ENCODE measurements at places on chromosomes 7 and 10.

DNA sequence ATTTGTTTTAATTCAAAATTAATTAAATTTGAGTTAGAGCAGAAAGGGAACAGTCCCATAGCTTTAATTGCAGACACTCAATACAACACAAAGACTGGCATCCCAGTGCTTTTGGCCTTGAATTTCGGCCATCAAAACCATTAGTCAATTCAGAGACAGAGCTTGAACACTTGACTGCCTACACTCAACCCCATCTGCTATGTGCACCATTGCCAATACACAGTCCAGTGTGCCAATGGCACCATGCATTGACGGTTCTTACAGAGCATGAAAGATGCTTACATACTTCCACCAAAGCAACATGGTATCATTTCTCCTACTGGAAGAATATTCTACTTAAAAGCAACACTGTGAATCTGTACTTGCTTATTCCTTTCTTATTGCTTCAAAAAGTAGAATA is 43.6 kb upstream of the LRRTM3 start:
- DNase-seq: no peak

- no peak for DNase-seq
These were observed 30.5 kb downstream of the IPMK start for GRCh38 chr10:58237014-58237834.

DNA sequence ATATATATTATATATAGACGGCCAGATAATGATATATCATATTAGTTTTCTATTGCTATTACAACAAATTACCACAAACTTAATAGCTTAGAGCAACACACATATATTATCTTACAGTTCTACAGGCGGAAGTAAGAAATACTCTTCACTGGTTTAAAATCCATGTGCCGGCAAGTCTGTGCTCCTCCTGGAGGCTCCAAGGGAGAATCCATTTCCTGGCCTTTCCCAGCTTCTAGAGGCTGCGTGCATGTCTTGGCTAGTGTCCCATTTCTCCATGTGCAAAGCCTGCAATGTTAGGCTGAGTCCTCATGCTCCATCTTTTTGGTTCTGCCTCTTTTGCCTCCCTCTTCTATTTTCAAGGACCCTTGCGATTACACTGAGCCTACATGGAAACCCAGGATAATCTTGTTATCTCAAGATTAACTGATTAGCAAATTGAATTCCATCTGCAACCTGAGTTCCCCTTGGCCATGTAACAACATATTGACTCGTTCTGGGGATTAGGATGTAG is 23.9 kb upstream of the PNLIPRP3 start:
- DNase-seq: no peak

- no peak for DNase-seq
These were observed 10.4 kb downstream of the TACR2 start for GRCh38 chr10:69406302-69406811.

DNA sequence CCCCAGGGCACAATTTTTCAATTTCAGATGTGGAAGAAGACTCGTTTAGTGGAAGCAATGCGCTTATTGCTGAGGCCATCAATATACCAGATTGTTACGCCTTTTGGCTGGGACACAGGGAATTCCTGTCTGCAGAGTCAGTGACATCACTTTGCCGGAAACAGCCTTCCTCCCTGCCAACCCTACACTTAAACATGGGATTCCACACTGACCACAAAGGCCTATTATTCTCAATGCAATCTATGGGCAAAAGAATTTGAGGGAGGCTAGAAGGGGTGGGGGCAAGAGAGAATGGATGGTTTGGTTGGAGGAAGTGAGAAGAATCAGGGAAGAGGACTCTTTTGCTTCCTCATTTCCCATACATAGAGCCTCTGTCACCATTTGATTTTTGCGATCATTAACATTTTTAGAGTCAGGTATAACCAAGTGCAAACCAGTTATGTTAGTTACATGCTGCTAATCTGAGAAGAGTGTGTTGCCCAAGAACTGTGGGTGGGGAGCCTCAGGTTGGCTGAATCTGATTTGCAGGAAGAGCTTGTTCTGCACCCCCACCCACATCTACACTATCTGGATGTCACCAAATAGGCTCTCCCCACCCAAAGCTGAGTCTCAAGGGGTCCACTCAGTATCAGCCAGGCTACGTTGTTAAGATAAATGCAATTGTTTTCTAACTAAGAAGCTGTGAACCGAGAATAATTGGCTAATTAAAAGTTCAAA is 58.2 kb downstream of the ENTPD1 start:
- DNase-seq: no peak

DNA sequence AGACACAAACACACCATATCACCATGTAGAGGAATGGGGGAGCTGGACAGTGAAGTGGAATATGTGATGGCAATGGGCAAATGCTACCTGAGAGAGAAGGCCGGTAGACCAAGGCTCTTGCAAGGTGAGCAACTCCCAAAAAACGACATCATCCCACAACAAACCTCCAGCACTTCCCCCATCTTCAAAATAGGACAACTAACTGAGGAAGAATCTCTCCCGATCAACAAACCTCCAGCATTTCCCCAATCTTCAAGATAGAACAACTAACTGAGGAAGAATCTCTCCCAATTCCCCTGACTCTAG is 387.2 kb downstream of the PARD3 start:
- DNase-seq: no peak

GRCh38 chr7:2523941-2524807 is 4.6 kb downstream of the LFNG start:
- DNase-seq: peak; percentile 68

- DNase-seq: no peak
These were observed 952 bp upstream of the MAFK start for GRCh38 chr7:1529383-1530116.

- DNase-seq: peak; percentile 19
These were observed 50.5 kb upstream of the COBL start for GRCh38 chr7:51366930-51367613.

DNA sequence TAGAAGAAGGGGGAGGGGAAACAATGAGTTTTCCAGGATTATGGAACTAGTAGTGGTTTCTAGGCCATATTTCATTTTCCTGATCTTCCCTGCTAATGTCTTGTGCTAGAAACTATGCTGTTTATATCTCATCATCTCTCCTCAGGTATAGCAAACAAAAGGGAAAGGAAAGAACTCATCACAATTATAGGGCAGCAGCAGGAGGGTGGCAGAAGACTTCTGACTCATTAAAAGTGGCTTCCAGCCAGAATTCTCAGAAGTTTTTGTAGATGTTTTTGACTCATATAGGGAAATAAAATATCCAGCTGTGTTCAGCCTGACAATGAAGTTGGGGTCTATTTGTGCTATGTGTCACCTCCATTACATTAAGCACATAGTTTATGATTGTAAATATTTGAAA is 6.5 kb downstream of the AHR start:
- DNase-seq: no peak

DNA sequence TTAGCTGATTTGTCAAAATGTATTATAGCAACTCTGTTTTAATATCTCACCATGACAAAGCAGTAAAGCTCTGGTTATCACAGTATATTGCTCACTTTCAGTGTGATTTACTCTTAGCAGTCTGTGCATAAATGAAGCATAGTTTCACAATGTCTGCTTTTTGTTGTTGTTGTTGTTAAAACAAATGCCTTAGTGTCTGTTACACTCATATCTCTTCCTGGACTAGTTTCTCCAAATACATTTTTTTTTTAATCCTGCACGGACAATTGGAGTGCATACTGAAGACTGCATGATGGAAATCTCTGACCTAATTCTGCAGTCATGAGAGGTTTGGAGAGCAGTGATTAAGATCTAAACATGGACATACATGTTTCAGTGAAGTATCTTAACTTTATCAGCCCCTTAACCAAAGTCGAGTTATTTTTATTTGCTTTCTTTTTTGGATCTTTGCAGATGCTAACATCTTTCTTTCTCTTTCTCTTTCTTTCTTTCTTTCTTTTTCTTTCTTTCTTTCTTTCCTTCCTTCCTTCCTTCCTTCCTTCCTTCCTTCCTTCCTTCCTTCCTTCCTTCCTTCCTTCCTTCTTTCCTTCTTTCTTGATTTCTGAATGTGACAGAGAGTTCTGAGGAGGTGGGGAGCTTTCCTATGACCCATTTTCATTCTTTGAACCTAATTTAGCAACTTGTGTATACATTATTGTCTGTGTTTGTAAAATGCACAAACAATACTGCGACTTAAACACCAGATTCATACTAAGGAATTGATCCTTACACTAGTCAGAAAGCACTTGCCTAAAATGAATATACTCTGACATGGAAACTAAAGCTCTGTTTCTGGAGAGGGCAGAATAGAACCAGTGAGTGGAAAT is 161.5 kb upstream of the AGR3 start:
- DNase-seq: no peak

DNA sequence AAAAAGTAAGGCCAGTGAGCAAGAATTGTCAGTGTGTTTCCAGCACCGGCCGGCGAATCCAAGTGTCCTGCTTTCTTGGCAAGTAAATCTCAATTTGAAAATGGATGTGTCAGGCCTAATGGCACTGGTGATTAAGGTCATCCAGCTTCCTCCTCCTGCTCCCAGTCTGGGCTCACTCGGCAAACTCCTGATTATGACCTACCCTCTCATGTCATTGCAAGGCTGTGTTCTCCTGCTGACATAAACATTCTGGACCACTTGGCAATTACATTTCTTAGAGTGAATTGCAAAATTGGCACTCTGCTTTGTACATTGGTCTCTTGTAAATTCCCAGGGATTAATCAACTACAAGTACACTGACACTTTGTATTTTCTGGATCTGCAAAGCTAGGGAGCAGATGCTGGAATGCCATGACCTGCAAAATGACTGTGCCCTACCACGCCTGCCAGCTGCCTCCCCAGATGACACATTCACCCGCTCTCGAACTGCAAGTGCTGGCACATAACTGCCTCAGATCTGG is 473.8 kb downstream of the KIF20B start:
- no peak for DNase-seq

DNA sequence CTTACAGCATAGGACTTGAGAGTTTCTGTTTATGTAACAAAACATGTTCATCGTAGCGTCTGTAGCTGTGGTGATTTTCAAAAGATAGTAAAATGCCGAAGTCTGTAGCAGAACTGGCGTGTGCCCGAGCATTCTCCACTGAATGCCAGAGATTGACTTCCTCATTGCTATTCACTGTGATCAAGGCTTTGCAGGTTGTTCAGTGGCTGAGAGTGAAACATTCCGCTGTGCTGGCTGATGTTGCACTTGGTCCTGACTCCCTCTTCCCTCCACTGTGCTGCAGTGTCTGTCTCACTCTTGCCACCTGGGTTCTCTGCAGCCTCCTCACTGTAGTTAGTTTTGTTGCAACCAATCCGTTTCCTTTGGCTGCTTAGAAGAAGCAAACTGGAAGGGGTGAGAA is 37.6 kb downstream of the FHIP2A start:
- DNase-seq: no peak

- no peak for DNase-seq
These were observed 374.5 kb downstream of the PHTF2 start for GRCh38 chr7:78172933-78173591.

- DNase-seq: no peak
These were observed 288.3 kb upstream of the MKI67 start for GRCh38 chr10:128414568-128414967.

DNA sequence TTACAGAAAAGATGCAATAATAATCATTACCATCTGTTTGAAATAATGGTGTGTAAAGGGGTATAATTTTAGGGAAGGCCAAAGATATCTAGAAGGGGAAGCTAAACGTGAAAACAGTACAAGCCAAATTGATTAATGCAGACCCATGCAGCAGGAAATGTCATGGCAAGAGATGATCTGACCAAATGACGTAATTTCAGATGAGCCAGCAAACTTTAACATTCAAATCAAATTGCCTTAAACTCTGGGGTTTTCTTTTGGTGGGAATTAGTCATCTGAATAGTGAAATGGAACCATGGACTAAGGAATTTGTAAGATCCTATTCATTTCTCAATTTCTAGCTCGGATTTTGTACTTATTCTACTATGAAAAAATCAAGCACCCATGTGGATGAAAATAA is 21.4 kb upstream of the SCIN start:
- no peak for DNase-seq

DNA sequence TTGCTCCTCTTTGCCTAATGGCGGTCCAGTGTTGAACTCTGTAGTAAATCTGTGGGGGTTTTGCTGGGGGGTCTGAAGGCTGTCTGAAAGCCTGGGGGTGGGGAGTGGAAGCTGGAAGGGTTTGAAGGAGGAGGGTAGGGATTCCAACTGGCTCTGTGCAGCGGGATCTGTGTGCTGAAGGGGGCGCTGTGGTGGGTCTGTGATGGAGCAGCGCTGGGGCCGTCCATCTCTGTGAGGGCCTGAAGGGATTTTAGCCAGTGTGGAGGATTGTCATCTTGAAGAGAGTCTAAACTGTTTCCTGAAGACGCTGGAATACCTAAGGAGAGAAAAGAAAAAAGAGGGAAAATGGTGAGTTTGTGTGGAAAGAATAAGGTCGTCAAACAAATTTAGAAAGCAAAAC is 129.2 kb downstream of the STRA8 start:
- no peak for DNase-seq

DNA sequence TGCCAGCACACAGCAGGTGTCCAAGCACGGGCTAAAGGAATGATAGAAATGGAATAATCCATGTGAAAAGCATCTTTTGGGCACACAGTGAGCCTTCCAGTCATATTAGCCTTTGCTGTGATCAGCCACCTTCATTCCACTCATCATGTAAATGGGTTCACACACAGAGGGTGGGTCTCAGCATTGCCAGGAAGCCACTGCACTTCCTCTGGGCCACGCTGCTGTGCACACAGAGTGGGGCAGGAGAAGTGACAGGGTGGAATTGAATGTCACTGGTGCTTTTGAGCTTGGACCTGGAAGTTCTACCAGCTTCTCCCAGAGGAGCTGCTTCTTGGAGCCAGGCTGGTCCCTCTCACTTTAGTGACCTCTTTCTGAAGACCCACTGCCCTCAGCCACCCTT is 203.5 kb downstream of the USP6NL start:
- DNase-seq: no peak

- no peak for DNase-seq
These were observed 8.2 kb downstream of the PPIF start for GRCh38 chr10:79355420-79356017.

DNA sequence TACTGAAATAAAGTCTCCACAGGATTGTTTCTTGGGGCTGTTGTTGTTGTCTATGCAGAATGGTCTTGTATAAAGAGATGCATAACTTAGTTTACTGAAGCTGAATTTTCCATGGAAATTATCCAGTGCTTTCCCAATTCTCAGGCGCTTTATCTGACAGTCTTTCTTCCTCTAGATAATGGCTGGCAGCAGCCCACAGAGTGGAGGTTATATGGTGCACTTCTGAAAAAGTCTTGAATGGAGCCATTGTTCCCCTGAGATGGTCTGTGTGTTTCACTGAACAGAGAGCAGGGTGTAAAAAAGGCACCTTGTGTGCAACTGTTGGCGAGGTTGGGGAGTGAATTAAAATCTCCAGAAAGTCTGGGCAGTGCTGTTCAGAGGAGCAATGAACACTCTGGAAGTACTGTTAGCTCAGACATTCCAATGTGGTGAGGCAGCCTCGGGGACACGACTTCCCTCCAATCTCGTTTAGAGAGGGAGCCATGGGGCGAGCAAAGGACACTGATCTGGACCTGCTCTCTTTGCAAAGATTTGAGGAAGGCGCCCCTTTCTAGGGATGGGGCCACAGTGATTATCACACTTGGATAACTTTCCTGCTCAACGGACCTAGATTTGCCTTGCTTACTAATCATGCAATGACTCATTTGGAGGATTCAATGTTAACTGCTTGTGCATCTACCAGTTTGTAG is 2.0 kb upstream of the PLCE1 start:
- no peak for DNase-seq

- DNase-seq: no peak
These were observed 13.5 kb downstream of the LRRC20 start for GRCh38 chr10:70368774-70369482.

- DNase-seq: no peak
These were observed 87.1 kb downstream of the NRP1 start for GRCh38 chr10:33247221-33247922.

Data from NCI-H187 treated with DMSO at 0.1 percent for 48 hours (cell line).